Vagina (tissue), 2 donors: ENCODE measurements at places on chromosomes 6 and 20.
A peak's percentile ranks its signal among the peaks of the same experiment; 100 is the strongest.

- DNase-seq = no peak
These were observed 30.6 kb downstream of the PREP start for GRCh38 chr6:105372142-105372848.

- DNase-seq = no peak
These were observed 2.3 kb upstream of the SCAND1 start for GRCh38 chr20:35956616-35957015.

DNA sequence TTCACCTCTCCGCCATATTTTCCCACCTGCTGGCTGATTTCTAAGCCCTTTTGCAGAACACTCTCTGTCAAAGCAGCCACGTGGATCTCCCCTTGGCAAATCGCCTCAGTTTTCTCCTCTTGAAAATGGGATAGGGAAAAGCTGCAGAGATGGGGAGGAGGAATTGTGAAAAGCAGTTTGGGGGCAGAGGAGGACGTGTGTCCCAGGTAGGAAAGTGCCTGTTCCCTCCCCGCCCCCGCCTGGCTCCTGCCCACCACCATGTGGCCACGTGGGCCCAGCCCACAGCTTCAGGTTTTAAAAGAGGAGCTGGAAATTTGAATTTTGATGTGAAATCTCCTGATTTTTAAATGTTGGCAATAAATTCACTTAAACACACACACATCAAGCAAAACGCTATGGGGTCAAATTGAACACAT, 3.6 kb upstream of the CEBPB start:
- DNase-seq = no peak

GRCh38 chr6:144364208-144364720, 79.1 kb downstream of the UTRN start:
- DNase-seq = no peak

- no peak for DNase-seq
These were observed 77.3 kb downstream of the TCP11 start for GRCh38 chr6:35063701-35064280.

GRCh38 chr6:3957321-3957720, 108.1 kb downstream of the FAM50B start:
- DNase-seq = no peak

GRCh38 chr6:159577564-159577963, 115.5 kb downstream of the SOD2 start:
- no peak for DNase-seq

DNA sequence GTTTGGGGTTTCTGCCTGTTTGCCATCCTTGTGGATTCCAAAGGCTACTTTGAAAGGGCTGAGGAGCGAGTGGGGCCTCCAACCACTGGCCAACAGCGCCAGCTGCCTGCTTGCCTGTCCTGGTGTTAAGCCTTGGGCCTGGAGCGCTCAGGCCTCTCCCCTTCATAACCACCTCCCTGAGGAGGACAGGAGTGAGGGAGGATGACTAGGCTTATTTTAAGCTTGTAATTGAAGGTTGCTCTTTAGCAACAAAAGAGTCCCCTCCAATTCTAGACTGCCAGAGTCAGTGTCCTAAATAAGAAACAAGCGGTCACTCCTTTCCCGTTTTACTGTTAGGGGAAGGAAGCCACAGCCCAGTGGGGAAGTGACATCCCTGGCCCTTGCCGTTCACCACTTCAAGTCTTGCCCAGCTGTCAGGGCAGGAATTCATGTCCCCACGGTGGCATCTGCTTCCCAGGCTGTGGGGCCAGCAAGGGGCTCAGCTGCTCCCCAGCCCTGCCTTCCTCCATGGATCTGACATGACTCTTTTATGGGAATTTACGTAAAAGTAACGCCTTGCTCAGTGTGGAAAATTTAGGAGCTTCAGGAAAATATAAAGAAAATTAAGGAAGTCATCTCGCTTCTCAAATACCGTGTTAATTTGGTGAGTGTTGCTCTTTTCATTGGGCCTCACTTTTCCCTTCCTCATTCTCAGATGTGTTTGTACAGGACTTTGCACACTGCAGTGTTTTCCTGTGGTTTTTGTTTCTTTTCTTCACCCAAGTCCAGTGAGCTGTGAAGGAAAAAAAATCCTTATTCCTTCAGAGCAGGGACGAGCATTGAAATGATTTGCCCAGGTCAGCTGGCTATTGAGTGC, 57.8 kb downstream of the SSR1 start:
- DNase-seq = no peak

GRCh38 chr6:6886171-6886885, 221.4 kb upstream of the RREB1 start:
- DNase-seq = no peak

- DNase-seq = no peak
These were observed 302.2 kb downstream of the QKI start for GRCh38 chr6:163716690-163717089.

DNA sequence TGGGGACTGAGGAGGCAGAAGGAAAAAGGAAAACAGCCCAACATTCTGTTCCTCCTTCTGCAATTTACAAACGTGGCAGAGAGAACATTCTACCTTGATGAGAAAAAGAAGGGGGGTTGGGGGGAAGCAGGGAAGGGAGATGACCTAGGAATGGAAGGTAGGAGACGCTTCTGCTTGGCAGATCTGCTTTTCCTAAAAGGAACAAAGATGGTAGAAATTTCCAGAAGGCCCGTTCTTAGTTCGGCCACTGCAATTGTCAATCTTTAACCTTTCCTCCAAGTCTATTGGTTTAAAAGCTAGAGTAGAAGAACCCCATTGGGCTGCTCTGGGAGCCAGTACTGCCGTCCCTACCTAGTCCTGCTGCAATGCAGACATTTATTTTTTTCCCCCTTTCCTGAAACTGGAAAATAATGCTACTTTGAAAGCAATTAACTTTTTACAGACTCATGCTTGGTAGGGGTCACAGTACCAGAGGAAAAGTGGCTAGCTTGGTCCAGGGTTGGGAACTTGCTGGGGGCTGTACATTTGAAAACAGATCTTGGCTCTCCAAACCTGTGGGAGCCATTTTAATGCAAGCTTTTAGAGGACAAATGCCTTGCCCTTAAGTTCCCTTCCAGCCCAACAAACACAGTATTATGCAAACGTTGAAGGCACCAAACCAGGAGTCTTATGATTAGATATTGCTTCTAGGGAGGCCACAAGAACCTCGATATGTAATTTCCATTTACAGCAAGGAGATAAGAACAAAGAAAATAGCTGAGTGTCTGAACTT, 2.6 kb downstream of the ZMYND8 start:
- no peak for DNase-seq

- peak; percentile 69 for DNase-seq
These were observed 47.2 kb downstream of the TMEM242 start for GRCh38 chr6:157276134-157276532.

DNA sequence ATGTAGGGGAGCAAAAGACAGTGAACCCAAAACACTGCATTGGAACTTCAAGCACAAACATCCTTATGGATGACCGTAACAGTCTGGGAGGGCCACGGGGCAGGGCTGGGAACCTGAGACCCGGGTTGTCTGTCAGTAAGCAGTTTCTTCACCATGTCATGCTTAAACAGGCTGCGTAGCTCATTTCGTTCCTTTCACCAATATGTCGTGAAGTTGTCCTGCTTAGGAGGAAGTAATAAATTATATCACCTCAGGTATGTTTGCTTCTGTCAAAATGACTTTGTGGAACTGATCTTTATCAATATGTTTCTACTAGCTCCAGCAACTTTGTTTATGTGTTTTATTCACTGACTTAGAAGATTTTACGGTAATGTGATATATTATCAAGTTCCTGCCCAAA, 12.4 kb upstream of the MAK start:
- DNase-seq = no peak

- DNase-seq = no peak
These were observed 359.1 kb downstream of the QKI start for GRCh38 chr6:163773646-163774045.

DNA sequence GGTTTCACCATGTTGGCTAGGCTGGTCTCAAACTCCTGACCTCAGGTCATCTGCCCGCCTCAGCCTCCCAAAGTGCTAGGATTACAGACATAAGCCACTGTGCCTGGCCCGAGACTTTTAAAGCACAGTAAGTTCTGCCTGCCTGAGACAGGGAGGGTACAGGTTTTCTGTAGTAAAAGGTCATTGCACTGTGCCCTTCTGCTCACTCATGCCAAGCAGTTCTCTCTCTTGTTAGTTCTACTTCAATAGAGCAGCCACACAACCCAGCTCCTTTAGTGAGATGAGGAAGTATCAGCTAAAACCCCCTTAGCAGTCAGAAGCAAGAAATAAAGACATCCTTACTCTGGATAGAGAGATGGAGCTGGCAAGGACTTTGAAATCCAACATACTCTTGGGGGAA, 52.4 kb upstream of the ARMH2 start:
- no peak for DNase-seq

GRCh38 chr6:151239603-151240035, at the start of gene AKAP12:
Gene AKAP12 (plus strand): TSS chr6:151239967. CDS start chr6:151240563, 596 bp downstream.
- no peak for DNase-seq

- DNase-seq = peak; percentile 61
These were observed 5.2 kb upstream of the BPIFA2 start for GRCh38 chr20:33162753-33163152.

GRCh38 chr6:167455371-167455770, 130.5 kb downstream of the TTLL2 start:
- no peak for DNase-seq
